ENCODE measurements at places on chromosomes 7 and 10.
A peak's percentile ranks its signal among the peaks of the same experiment; 100 is the strongest.

GRCh38 chr10:18087355-18087754 lies 52.9 kb upstream of the CACNB2 start:
- no peak for DNase-seq

DNA sequence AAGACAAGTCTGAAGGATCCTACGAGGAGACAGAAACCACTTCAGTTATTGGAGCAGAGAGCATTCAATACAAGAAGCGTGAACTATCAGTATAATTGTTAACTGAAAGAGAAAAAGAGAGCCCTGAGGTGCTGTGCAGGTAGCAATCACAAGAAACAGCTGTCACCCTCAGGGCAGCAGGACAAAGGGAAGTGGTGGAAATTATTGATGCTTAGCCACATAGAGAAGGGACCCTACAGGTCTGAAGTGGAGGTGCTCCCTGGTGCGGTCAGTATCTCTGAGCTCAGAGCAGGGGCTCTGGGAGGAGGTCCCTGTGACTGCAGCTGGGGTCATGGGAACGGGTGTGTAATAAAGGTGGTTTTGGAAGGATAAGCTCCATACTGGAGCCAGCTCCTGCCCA lies 97.8 kb upstream of the KLF6 start:
- no peak for DNase-seq

GRCh38 chr10:11344081-11344480 lies 267.4 kb downstream of the USP6NL start:
- DNase-seq: no peak

DNA sequence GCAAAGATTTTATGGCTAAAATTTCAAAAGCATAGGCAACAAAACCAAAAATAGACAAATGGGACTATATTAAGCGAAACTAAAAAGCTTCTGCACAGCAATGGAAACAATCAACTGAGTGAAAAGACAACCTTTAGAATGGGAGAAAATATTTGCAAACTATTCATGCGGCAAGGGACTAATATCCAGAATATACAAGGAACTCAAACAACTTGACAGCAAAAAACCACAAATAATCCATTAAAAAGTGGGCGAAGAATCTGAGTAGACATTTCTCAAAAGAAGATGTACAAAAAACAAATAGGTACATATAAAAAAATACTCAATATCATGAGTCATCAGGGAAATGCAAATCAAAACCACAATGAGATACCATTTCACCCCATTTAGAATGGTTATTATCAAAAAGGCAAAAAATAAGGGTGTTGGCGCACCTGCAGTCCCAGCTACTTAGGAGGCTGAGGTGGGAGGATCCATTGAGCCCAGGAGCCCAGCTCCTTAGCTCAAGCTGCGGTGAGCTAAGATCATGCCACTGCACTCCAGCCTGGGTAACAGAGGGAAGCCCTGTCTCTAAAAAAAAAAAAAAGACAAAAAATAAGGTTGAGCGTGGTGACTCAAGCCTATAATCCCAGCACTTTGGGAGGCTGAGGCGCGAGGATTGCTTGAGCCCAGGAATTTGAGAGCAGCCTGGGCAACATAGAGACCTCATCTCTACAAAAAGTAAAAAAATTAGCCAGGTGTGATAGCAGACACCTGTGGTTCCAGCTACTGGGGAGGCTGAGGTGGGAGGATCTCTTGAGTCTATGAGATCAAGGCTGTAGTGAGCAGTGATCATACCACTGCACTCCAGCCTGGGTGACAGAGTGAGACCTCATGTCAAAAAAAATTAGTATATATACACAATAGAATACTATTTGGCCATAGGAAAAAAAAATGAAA lies 4.2 kb upstream of the CCM2 start:
- DNase-seq: no peak

DNA sequence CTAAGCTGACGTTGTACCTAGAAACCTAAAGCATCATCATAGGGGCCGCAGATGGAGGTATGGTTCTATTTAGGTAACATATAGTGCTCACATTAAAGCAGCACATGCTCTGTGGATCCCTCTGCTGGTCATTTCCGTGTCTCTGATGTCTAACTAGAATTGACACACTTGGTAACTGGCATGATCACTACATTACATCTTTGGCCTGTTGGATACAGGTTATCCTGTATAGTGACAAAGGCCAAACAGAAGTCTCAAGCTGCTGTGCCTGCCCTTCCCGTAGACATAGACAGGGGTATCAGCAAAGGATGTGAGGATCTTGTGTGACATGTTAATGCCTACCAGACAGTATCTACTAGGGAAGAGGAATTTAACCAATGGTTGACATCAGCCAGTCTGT lies 51.2 kb downstream of the KIF5B start:
- DNase-seq: peak; percentile 13

GRCh38 chr7:112252691-112253090 lies 46.2 kb downstream of the ZNF277 start:
- DNase-seq: no peak

GRCh38 chr7:3916146-3916545 lies 615.1 kb downstream of the SDK1 start:
- DNase-seq: no peak

GRCh38 chr7:70681469-70682350 lies 450.2 kb upstream of the GALNT17 start:
- DNase-seq: no peak

Measured in HuH-7.5 (cell line).